ENCODE measurements at places on chromosomes 5 and 9.

- no peak for DNase-seq
Measured at GRCh38 chr5:157983906-157984551, 125.1 kb upstream of the CLINT1 start.

DNA sequence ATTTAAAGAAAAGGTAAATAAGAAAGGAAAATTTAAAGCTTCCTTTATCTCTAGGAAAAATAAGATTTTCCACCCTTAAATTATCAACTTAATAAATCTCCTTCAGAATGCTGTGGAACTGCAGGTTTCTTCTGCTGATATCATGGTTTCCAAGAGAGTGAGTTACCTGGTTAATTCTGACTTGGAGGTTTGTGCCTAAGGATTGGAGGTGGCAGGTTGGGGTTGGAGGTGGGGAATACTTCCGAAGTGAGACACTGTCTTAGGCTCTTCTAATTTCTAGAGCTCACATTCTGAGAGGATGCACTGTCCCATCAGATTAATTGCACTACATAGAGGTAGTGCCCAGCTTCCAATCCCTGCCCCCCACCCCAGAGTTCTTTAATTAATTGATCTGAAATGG, 31.1 kb downstream of the SLC1A3 start:
- DNase-seq = no peak

- DNase-seq = no peak
Measured at GRCh38 chr5:138824924-138825863, 49.9 kb downstream of the LRRTM2 start.

DNA sequence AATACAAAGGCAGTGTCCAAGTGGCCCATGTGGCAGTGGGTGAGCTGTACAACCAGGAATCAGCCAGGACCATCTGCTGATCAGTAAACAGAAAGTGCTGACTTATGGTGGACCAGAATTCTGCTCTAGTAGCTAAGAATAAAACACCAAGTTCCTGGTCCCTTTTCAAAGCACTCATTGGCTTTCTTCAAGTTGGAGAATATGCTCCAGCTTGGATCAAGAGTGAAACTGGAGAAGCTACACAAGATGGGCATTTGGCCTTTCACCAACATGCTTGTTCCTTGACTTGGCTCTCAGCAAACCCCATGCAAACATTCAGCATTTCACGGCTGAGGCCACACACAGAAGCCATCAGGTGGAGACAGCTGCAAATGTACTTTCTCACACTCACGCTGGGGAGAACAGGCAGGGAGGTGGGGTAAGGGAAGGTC, 32.1 kb downstream of the MARCHF3 start:
- no peak for DNase-seq

DNA sequence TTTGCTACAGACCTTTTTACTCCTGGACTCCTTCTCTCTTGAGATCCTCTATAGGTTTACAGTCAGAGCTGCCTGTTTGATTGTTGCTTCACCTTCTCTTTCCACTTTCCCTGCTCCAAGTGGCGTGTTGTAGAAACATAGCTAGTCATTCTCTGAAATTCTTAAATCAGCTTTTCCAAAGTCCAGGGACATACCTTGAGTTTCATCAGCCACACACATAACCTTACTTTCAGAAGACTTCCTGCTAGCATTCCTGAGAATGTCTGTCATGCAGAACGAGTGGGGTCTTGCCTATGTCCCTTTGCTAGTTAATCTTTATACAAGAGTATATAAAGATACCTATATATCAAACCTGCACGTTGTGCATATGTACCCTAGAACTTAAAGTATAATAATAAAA, 230.3 kb upstream of the ZNF462 start:
- DNase-seq = no peak

GRCh38 chr9:127779136-127779981, 893 bp upstream of the SH2D3C start:
- no peak for DNase-seq

DNA sequence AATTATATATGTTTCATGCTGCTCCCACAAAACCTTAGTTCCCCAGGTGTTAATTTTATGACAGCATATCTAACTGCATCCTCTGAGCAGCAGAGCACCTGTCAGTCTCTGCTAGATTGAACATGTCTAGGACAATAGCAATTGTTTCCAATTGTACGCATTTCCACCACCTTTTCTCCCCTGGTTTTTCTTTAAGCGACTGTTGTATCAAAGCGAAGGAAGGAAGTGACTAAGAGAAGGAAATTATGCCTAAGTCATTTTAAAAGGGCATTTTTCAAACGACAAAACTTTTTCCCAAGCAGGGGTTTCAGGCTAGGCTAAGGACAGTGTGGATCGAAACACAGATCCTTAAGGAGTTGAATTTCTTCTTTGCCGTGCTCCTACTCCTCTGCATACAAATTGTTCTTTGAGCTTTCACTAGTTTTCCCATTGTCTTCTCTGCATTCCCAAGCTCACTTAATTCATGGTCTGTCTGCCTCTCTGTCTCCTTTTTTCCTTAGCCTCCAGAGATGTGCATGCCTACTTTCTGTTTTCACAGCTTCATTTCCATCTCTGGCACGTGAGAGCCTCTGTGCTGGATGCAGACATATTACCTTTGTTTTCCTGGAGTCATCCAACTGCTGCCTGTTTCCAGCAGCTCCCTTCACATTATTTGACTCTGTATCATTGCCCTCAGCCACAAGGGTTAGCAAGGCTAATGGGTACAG, 39.4 kb upstream of the STARD4 start:
- no peak for DNase-seq

DNA sequence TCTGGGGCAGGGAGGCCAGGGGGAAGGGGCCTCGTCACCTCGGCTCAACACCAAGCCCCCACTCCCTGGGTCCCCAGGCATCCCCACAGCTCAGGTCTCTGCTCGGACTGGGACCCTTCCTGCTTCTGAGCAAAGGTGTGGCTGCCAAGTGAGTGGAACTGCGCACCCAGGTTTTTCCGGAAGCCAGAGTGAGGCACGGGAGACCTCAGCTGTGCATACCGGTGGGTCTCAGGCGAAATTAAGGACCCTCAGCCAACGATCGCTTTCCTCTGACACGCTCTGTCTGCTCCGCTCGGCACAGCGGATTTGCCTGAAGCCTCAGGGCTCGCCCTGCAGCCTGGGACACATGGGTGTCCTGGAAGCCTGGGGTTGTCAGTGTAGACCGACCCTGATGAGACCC, 41.0 kb upstream of the IRX4 start:
- no peak for DNase-seq

GRCh38 chr5:97657239-97657638, 474.2 kb upstream of the RIOK2 start:
- DNase-seq = no peak

GRCh38 chr9:15352306-15352705, 45.3 kb upstream of the TTC39B start:
- DNase-seq = no peak

DNA sequence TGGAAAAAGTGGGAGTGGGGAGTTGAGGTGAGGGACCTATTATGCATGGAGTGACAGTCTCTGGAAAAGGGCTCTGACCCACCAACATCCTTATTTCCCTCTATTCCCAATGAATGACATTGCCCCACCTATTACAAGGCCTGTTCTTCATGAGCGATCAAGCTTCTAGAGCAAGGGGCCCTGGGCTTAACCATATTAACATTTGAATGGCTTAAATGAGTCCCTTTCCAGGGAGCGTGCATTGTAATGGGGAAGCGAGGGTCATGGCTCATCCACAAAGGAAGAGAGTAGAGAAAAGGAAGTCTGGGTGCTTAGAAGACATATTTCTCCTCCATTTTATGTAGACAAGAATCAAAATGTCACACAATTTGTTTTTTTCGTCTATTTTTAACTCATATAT, 255.5 kb downstream of the CAAP1 start:
- DNase-seq = no peak

DNA sequence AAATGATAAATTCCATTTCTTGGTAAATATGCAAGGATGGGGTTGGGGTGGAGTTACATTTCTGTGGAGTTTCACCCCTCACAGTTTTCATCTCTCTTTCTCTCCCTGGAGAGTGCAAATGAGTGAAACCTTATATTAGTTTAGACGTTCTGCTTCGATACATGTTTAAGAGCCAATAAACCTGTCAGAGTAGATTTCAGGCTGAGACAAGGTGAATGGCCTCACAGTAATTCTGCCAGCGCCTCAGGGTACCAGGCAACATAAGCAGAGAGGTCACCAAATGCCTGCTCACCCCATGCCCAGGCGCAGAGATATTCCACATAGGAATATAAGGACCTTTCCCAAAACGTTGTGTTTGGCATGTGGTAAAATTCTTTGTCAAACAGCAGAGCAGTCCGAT, 154.9 kb upstream of the VLDLR start:
- DNase-seq = peak; percentile 43

- peak; percentile 91 for DNase-seq
Measured at GRCh38 chr9:100598641-100599145, 20.8 kb downstream of the CAVIN4 start.

DNA sequence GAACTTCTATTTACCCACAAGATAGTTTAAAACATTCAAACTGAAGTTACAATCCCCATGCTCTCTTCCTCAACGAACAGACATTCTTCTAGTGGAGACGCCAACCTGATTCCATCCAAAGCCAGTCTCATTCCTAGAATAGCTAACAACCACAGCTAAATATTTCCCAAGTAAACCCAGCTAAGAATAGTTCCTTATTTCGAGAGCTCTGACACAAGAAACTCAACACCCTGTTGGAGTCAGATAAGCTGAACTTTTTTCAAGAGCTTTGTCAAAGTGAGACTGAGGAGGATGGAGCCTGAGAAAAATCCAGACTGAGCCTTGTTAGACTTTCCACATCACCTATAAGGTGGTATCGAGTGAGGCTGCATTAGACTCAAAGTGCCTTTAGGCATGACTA, 56.7 kb upstream of the RPS23 start:
- no peak for DNase-seq

- DNase-seq = no peak
Measured at GRCh38 chr9:81562231-81563019, 126.9 kb downstream of the TLE1 start.

GRCh38 chr5:130227699-130228098, 323.4 kb downstream of the CHSY3 start:
- DNase-seq = no peak

DNA sequence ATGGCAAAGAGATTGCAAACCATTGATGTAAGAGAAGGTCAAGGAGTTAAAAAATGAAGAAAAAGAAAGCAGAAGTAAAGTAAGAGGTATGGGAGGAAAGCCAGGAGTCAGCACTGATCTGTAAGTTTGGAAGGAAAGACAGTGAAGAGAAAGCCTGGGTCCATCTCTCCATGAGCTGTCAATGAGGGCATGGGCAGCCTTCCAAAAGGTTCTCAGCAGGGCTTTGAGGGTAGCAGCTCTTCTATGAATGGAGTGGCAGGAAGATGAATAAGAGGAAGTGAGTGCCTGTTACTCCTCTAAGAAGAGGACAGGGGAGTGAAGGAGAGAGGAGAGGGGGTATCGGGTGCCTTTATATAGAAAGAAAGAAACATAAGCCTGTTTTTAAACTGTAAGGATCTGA, 97.1 kb downstream of the ADCY2 start:
- DNase-seq = no peak

GRCh38 chr9:125683486-125683885, 23.5 kb downstream of the MAPKAP1 start:
- no peak for DNase-seq

GRCh38 chr9:127754099-127755060, 19.3 kb upstream of the TOR2A start:
- DNase-seq = peak; percentile 59

DNA sequence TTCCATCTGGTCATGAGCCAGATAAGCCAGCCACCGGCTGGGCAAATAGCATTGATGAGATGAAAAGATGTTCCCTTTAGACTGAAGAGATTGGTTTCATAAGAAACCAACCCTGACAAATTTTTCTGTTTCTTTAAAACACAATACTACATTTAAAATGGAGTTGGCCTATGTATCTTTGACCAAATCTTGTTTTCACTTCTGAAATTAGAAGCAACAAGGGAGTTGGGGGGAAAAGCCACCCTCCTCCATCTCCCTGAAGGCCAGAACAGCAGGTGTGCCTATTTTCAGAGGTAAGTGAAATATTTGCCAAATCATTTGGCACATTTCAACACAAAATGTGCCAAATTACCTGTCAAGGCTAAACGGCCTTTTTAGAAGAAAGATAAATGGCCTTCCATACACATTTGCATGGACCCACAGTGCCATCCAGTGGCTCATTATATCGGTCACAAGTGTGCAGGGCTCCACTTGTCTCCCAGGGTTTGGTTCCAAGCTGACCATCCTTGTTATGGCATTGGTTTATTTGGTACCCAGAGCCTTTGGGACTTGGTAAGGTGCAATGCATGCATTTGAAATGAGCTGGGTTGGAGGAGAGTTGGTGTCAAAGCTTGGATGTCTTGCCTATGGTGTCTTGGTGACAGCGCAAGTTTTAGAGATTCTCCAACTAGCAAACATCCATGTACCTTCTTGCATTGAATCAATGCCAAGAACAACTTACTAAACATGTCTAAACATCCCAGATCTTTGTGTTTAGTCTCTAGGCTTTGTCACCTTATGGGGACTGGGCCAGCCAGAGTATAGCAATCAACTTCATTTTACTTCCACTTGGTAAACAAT, 372.0 kb upstream of the KIF2A start:
- peak; percentile 56 for DNase-seq

DNA sequence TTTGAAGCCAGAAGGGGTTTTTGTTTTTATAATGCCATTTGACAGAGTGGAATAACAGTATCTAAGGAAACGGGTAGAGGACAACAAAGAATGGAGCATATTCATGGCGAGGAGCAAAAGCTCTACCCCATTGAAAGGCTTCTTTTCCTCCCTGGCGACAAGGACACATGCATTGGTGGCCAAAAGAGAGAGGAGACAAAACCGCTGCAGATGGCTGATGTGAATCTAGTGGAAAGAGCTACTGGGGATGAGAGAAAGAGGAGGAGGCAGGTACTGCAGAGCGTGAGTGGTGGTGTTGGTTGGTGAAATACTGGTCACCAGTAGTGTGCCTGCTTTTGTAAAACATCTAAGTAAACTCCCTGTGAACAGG, 491 bp downstream of the APC start:
- DNase-seq = peak; percentile 4

- DNase-seq = no peak
Measured at GRCh38 chr9:105693435-105694189, 729 bp upstream of the TMEM38B start.

GRCh38 chr5:39671561-39671961, 246.8 kb upstream of the DAB2 start:
- DNase-seq = no peak

- DNase-seq = no peak
Measured at GRCh38 chr5:50853151-50853550, 186.7 kb downstream of the PARP8 start.

DNA sequence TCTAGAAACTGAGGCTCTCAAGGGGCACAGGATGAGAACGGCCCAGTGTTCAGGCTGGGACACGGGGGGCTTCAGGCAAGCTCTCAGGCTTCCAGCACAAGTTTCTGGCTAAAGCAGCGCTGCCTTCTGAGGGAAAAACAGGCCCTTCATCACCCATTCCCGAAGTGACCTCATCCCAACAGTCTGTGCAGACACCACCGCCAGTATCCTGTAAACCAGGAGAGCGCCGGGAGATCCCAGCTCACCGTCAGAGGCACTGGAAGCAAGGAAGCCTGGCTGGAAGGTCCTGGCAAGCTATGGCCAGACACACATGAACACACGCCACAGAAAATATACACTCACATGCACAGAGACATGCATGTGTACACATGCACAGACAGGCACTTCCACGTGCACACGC, 8.8 kb downstream of the SLC12A7 start:
- DNase-seq = no peak

Data from nephron progenitor cell (in vitro differentiated cells).